Esophagus mucosa (tissue), 1 donor: ENCODE measurements at places on chromosomes 13 and 19. TPM values are rescaled to one million over a fixed set of nuclear protein-coding genes. Genes with fewer than 3 reads are reported as not detected.

Gene GFY
- total RNA-seq: not detected

Gene DCT
- total RNA-seq: not detected

Gene ZGLP1
- total RNA-seq: 1.0 TPM

Gene CCDC61
- total RNA-seq: 9.1 TPM

Gene ZNF665
- total RNA-seq: 0.56 TPM

Gene OR7A5
- total RNA-seq: not detected

Gene LILRA5
- total RNA-seq: 0.64 TPM

Gene GPC5
- not detected for total RNA-seq

Gene DENND1C
- 1.3 TPM for total RNA-seq

Gene ADGRL1
- total RNA-seq: 5.5 TPM

Gene GARIN5A
- 1.1 TPM for total RNA-seq

Gene NEK5
- total RNA-seq: 0.16 TPM

Gene LGALS14
- total RNA-seq: not detected

Gene TNNT1
- 9.4 TPM for total RNA-seq

Gene NLRP9
- total RNA-seq: not detected
